ENCODE measurements at places on chromosomes 12 and 14. TPM values are rescaled to one million over a fixed set of nuclear protein-coding genes. Genes with fewer than 3 reads are reported as not detected.

DHRS2 gene
- not detected for total RNA-seq

GPRC5A gene
- total RNA-seq, result 56.1 TPM

GCN1 gene
- total RNA-seq, result 152 TPM

NGB gene
- not detected for total RNA-seq

SRRM4 gene
- not detected for total RNA-seq

ZNF891 gene
- total RNA-seq, result 1.2 TPM

PTPRQ gene
- total RNA-seq, result 0.86 TPM

AMDHD1 gene
- total RNA-seq, result 0.07 TPM

RASAL1 gene
- not detected for total RNA-seq

GARIN6 gene
- total RNA-seq, result not detected

LYZ gene
- not detected for total RNA-seq

CLEC2A gene
- total RNA-seq, result not detected

LUM gene
- 115 TPM for total RNA-seq

LTBR gene
- total RNA-seq, result 80.0 TPM

FAM222A gene
- 0.23 TPM for total RNA-seq

AVPR1A gene
- total RNA-seq, result 1.9 TPM
